ENCODE measurements at places on chromosomes 7 and 10. TPM values are rescaled to one million over a fixed set of nuclear protein-coding genes. Genes with fewer than 3 reads are reported as not detected.

The PLPP4 gene
- total RNA-seq = 3.9 TPM

The IFIT1B gene
- not detected for total RNA-seq

The CFAP46 gene
- 4.4 TPM for total RNA-seq

The SPDYE11 gene
- total RNA-seq = not detected

The ZNF727 gene
- total RNA-seq = not detected

The KMT2C gene
- 22.3 TPM for total RNA-seq

The CALY gene
- not detected for total RNA-seq

The PRPS1L1 gene
- not detected for total RNA-seq

The ERVW-1 gene
- not detected for total RNA-seq

The PNLIP gene
- not detected for total RNA-seq

Measured in Daoy (cell line).